Lower lobe of right lung (tissue), 2 donors: ENCODE measurements at places on chromosomes 7 and 10.

GRCh38 chr10:32307609-32308008 lies 39.3 kb downstream of the EPC1 start:
- DNase-seq: no peak

DNA sequence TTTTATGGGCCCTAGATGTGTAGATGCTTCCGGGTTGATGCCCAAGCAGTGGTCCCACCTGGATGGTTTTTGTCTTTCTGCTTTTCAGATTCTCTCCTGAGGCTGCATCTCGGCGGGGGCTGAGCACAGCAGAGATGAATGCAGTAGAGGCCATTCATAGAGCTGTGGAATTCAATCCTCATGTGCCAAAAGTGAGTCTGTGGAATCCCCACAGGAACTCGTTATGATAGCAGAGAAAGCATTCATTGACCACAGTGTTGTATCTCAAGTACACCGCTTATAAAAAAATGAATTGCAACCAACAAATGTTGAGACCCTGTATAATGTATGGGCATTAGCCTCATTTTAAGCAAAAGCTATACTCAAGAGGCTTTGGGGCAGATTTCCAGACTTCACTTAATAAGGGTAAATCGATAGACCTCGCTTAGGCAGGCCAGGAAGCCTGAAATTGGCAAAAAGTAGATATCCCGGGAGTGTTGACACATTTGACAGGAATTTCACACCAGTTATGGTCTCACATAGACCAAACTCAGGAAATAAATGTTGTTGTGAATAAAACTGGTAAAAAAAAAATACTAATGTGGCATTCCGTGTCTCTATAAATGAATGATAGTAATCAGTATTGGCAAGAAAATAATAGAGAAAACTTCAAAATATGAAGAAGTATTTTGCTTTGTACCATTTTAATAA lies 132.0 kb downstream of the WNT2 start:
- no peak for DNase-seq

GRCh38 chr7:154837622-154838021 lies 165.3 kb downstream of the PAXIP1 start:
- DNase-seq: no peak

DNA sequence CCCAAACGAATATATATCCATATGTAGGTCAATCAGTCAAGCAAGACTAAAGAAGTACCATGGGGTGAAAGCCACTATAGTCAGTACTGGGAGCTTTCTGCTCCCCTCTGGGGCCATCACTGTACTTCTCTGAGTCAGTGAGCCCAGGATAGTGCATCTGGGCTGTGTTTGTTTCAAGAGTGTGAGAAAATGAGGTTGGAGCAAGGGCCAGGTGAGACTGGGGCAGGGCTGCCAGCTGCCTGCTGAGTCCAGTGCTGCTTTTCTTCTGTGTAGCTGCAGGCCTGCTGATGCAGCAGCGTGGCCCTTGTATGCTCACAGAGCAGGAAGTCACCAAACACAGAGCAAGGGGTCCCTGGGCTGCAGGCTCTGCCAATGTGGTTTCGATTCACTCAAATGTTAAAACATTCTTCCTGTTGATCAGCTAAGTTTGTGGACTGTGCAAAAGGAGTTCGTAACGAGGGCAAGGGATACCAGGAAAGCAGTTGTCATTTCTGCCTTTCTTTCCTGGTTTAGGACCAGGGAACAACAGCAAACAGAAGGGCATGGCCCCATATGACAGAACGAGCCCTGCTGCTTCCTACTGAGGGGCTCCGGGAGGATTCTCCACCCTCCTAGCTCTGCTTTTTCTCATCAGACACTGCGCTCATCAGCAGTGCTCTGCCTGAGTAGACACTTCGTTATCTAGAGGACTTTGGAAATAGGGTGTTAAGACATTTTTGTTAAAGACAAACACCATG lies 65.4 kb upstream of the TNS3 start:
- no peak for DNase-seq

GRCh38 chr7:129222064-129222463 lies 2.8 kb upstream of the AHCYL2 start:
- no peak for DNase-seq

DNA sequence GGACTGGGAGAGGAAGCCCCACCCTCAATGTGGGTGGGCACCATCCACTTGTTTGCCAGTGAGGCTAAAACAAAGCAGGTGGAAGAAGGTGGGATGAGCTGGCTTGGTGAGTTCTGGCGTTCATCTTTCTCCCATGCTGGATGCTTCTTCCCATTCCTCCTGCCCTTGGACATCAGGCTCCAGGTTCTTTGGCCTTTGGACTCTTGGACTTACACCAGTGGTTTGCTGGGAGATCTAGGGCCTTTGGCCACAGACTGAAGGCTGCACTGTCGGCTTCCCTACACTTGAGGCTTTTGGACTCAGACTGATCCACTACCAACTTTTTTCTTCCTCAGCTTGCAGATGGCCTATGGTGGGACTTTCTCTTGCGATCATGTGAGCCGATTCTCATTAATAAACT lies 106.3 kb downstream of the HERPUD2 start:
- DNase-seq: no peak

DNA sequence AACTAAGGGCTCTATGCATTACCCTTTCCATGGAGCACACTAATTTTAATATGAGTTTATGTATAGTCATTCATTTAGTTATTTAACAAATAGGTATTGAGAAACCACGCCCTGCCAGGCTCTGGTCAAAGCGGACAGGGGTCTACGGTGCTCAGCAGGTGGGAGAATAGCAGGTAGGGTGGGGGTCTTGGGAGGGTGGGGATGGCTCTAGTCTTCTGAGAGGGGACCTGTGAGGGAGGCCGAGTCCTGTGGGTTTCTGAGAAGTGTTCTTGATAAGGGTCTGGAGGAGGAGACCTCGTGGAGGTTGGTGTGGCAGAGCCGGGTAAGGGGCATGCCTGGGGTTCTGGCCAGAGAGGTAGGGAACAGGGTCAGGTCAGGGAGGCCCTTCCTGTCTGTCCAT lies 1.1 kb downstream of the WDFY4 start:
- no peak for DNase-seq

- DNase-seq: no peak
Measured at GRCh38 chr10:15738270-15738925, 18.7 kb upstream of the ITGA8 start.

GRCh38 chr7:90933984-90934383 lies 330.2 kb upstream of the FZD1 start:
- no peak for DNase-seq

DNA sequence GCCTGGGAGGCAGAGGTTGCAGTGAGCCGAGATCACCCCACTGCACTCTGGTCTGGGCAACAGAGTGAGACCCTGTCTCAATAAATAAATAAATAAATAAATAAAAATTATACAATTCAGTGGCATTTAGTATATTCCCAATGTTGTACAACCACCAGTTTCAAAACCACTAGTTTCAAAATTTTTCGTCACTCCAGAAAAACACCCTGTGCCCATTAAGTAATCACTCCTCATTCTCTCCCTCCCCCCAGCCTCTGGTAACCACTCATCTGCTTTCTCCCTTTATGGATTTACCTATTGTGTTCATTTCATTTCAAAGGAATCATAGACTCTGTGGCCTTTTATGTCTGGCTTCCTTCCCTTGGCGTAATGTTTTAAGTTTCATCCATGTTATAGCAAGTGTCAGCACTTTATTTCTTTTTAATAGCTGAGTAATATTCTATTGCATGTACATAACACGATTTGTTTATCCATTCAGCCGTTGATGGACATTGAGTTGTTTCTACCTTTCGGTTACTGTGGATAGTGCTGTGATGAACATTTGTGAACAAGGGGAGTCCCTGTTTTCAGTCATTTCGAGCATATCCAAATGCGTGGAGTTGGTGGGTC lies 29.4 kb upstream of the GOLGA7B start:
- DNase-seq: no peak

DNA sequence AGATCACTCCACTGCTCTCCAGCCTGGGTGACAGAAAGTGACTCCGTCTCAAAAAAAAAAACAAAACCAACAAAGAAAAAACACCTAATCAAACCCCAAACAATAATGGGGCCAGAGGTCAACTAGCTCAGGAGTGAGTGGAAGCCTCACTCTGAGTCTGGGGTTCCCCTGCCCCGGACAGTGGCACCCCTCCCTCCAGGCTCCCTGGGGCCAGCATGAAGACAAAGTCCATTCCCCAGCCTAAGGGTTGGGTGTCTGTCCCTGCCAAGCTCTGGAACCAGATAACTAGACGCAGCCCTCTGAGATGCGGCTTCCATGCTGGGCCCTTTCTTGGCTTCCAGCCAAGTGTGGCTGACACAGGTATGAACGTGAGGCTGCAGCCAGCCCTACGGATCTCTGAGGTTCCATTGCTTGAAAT lies 1.7 kb upstream of the FUOM start:
- no peak for DNase-seq

DNA sequence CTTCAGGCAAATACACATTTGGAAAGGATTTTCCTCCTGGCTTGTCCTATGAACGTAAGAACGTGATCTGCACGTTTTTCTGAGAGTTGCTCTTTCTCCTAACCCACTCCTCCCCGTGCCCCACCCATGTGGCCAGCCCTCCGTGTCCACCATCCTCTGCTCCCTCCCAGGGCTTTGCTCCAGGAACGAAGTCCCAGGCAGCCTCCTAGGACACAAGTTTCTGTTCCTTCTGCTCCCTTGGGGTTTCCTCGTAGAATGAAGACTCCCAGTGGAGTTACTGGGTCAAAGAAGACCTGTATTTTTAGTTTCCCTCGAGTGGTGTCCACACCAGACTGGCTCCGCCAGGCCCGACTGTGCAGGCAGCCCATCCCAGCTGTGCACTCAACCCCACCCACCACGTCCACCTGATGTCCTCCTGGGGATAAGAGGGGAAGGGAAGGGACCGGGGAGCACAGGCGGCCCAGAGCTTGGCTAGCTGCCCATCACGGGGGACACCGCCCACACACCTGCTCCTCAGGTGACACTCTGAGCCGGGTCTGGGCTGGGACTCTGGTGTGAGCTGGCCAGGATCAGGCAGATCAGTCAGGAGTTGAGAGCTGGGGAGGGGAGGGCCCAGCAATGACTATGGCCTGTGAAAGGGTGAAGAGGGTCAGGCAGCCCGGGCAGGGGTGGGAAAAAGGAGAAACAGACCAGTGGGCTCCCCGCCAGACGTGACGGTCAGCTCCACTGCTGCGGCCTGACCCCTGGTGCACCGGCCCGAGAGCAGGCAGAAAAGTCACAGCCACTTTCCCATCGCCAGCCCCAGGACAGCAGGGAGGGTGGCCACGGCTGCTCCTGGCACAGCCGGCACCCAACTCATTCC lies 54.3 kb upstream of the PPP2R2D start:
- DNase-seq: no peak

- no peak for DNase-seq
Measured at GRCh38 chr7:75658369-75658768, 80.4 kb downstream of the HIP1 start.

DNA sequence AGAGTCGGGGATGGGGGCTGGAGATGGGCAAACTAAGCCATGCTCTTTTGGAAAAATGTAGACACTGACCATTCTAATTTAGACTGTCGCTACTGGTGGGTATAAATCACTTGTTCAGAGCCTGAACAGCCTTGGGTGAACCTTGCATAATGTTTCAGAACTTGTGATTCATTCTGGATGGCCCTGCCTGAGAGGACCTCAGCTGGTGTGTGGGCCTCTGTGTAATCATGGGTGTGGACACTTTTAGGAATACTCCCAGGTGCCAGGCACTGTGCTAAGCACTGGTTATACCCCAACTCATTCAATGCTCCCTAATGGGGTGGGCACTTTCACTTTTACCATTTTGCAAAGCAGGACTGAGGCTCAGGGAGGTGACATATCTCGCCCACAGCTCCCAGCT lies 26.8 kb upstream of the TM9SF3 start:
- DNase-seq: no peak

- peak; percentile 66 for DNase-seq
Measured at GRCh38 chr7:51316666-51317581, at the start of gene COBL. Gene COBL (minus strand): TSS chr7:51316809. CDS start chr7:51316633, 176 bp downstream.

DNA sequence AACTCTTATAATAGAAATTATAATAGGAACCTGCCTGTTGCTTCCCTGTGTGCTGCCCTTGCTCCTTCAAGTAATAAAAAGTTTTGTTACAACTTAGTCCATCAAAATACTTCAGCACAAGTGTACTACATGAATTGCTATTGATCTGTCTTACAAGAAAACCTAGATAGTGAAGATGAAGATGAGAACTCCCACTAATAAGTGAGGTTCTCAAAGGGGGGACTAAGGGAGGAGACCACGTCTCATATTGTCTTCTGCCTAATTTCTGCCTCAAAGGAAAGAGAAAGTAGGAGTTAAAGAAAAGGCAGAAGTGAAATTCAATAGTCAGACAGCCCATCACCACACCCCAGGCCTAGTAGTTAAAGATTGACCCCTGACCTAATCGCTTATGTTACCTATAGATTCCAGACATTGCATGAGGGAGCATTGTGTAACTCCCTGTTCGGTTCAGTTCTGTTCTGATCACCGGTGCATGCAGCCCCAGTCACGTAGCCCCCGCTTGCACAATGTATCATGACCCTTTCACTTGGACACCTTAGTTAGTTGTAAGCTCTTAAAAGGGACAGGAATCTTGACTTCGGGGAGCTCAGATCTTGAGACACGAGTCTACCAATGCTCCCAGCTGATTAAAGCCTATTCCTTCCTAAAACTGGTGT lies 18.2 kb upstream of the CHST3 start:
- no peak for DNase-seq

DNA sequence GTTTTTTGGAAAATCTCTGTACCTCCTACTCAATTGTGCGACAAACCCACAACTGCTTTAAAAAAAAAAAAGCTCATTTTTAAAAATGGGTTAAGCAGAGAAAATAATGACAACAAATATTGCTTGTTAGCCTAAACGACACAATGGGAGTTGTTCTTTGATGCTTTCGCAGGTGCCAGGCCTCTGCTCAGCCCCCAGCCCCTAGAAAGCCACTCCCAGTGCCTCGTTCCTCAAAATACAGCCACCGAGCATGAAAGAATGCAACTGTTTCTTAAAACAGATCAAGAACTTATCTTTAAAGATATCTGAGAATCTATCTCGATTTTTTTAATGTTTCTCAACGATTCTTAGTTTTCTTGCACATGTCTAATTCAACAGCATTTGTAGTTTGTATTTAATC lies 85.2 kb upstream of the PFKP start:
- no peak for DNase-seq

DNA sequence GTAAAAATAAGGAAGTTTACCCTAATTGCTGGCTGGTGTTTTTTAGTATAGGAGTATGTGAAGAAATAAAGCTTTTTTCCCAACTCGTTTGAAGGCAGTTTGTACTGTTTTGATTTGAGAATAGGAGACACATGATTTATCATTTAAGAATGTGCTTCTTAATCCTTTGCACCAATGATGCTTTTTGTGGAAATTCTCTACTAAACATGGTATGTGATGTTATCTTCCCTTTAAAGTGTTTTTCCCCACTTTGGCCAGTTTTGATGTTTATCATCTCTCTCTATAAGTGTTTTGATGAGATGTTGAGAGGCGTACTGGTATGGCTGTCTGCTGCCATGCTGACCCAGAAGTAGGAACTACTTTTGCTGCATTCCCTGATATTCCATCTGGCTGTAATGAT lies 85.1 kb downstream of the SUGCT start:
- no peak for DNase-seq

- DNase-seq: no peak
Measured at GRCh38 chr7:28405662-28406061, 6.7 kb upstream of the CREB5 start.

GRCh38 chr7:19116121-19117090 lies 1.0 kb downstream of the TWIST1 start:
- no peak for DNase-seq

GRCh38 chr7:45898222-45898621 lies 9.9 kb downstream of the IGFBP1 start:
- no peak for DNase-seq

GRCh38 chr10:100739517-100740368 lies 5.6 kb upstream of the PAX2 start:
- no peak for DNase-seq
